ENCODE measurements at places on chromosomes 3 and 15.

- DNase-seq: peak; percentile 85
Observed at GRCh38 chr15:63372018-63372705, 9.5 kb downstream of the CA12 start.

DNA sequence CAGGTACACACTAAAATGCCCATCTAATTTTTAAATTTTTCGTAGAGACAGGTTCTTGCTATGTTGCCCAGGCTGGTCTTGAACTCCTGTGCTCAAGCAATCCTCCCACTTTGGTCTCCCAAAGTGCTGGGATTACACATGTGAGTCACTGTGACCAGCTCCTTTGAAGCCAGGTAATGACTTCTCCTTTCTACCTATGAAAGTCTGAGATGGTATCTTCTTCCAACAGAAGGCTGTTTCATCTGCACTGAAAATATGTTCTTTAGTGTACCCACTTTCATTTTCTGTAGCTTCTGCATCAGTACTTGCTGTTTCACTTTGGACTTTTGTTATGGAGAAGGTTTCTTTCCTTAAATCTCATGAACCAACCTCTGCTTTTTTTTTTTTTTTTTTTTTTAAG, 8.8 kb downstream of the OIP5 start:
- DNase-seq: no peak

DNA sequence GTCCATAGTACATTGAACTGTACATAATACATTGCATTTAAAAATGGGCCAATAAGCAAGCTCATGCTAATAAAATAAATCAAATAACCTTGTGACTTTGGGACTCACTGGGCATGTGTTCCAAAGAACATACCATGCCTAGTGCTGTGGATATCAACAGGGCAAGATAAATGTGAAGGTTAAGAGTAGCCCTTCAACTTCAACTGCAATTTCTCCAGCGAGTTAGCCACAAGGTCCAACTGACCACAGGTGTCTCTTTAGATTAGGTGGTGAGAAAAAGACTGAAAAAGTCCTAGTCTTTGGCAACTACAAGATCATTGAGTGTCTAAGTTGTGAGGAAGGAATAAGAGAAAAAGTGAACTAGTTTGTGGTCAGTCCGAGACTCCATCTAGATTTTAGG, 78.3 kb upstream of the ATP11B start:
- no peak for DNase-seq

DNA sequence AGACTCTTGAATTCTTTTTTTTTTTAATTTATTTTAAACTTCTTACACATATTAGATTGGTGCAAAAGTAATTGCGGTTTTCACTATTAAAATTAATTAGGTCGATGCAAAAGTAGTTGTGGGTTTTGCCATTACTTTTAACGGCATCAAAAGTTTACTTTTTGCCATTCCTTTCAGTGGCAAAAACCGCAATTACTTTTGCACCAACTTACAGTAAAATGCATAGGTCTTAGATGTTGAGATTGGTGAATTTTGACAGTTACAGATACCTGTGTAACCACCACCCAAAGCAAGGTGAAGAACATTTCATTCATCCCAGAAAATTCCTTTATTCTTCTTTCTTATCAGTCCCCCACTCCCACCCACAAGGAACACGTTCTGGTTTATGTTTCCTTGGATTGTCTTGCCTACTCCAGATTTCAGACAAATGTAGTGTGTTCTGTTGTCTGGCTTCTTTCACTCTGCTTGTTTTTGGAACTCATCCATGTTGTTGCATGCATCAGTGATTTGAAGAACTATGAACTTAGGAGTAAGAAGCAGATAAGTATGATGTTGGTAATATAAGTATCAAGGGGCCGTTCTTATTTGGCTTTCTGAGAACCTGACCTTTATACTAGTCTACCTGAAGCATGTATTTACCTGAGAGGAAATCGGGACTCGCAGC, 198.4 kb upstream of the UBE2E1 start:
- DNase-seq: no peak

DNA sequence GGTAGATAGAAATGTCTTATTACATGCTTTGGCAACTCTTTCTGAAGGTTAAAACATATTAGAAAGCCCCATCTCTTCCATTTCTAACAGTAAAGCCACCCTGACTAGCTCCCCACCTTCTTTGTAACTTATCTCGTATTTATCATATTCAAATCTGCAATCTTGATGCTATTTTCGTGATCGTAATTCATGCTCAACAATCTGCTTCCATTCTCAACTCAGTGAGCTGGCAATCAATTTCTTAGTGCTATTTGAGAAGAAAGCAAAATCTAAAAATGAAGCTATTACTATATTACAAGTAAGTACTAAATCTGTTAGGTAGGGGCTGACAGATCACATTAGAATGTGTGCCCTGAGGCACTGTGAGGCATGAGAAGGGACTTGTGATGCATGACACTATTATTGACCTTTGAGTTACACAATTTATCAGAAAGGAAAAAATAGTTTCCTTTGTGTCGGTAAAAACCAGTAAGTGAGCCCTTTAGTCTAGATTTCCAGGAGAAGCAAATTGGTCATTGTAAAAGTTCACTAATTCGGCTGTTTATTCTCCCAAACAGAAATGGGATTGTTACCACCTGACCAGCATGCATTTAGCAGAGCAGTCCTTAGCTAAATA, 379.7 kb upstream of the CNTN6 start:
- DNase-seq: no peak

- no peak for DNase-seq
Observed at GRCh38 chr3:57709031-57709430, 16.2 kb upstream of the DENND6A start.

GRCh38 chr3:101823525-101823924, 25.8 kb upstream of the NFKBIZ start:
- no peak for DNase-seq

GRCh38 chr15:100821327-100821726, 58.3 kb upstream of the ALDH1A3 start:
- no peak for DNase-seq

DNA sequence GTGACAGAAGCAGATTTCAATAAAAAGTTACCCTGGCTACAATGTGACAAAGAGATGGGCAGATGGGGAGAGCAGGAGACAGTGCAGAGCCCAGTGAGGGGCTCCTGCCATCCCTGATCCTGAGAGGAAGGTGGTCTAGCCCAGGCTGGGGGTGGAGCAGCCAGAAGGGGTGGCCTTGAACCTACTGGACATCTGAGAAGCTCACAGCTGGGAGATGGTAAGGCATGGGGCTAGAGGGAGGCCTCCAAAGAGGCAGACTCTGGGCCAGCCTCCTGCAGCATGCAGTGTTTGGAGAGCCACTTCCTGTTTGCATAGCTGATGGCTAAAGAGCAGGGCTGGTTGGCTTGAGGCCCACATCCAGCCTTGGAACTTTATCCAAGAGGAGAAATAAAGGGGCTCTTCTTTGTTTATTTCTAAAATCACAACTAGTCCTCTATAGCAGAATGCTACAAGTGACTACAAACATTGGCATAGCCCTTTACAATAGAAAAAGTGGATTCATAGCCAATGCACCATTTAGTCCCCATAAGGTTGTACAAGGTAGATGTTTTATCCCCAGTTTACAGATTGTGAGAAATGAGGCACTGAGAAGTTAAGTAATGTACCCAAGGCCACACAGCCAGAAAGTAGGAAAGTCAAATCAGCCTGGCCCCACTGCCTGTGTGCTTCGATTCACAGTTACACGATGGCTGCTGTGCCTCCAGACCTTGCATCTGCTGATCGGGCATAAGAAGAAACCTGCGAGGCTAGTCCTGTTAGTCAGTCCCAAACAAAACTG, 4.6 kb downstream of the EFCC1 start:
- no peak for DNase-seq

- no peak for DNase-seq
Observed at GRCh38 chr3:148646126-148646665, 51.5 kb upstream of the AGTR1 start.

DNA sequence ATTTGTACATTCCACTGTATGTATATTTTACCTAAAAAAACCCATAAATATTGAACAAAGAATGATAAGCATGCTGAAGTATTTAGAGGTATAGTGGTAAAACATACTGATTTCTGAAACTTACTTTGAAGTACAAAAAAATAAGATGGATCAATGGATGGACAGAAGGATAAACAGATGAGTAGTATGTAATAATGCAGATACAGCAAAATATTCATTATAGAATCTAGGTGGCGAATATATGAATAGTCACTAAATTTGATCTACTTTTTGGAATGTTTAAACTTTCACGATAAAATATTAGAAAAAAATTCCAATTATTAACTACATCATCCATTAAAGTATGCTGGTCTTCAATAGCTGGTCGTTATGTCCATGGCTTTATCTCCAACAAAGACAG, 51.9 kb upstream of the GNB4 start:
- no peak for DNase-seq

- DNase-seq: no peak
Observed at GRCh38 chr3:47134311-47134710, 29.6 kb downstream of the SETD2 start.

DNA sequence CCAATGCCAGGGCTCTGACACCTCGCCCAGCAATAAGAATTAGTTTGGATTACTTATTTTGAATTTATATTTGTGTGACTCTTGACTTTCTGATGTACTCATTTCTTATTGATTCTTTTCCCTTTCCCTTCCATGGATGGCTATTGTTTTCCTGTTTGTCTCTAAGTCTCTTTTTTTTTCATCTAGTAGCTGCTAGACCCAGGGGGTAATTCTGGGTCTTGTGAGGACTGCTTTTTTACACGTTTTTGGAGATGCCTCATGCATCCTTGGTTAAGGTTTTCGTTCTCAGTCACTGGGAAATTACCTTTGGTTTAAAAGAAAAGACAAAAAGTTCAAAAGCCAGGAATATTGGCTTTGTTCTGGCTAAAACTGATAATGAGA, 70.2 kb upstream of the STRIT1 start:
- DNase-seq: no peak

- peak; percentile 53 for DNase-seq
Observed at GRCh38 chr3:152073267-152073666, 195.5 kb upstream of the MBNL1 start.

GRCh38 chr15:66931768-66932633, 133.4 kb upstream of the SMAD3 start:
- DNase-seq: peak; percentile 73

GRCh38 chr3:45631486-45631885, 36.9 kb downstream of the LIMD1 start:
- DNase-seq: no peak

GRCh38 chr3:16151109-16151508, 23.4 kb upstream of the GALNT15 start:
- peak; percentile 48 for DNase-seq

DNA sequence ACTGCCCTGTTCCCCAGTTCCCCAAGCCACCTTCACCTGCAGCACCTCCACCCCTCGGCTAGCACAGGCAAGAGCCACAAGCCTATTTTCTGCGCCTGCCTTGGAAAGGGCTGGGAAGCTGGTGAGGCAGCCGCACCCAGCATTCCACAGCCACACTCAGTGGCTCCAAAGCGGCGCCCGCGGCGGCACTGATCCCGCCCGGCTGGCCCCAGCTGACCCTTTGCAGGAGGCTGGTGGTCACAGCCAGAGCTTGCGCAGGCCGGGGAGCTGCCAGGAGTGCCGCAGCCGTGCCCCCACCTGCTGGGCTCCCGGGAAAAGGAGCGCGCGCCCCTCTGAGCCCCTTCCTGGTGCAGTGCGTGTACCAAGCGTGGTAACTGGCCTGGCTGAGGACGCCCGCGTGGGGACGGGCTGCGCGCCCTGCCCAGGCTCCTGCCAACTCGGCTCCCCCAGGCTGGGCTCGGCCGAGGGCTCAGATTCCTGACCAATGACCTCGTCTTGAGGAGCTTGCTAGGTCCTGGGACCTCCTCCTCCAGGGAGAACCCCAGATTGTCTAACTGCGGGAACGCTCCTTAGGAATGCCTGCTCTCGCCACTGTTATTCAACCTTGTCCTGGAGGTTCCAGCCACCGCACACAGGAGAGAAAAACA, 13.3 kb downstream of the GRAMD2A start:
- peak; percentile 59 for DNase-seq

DNA sequence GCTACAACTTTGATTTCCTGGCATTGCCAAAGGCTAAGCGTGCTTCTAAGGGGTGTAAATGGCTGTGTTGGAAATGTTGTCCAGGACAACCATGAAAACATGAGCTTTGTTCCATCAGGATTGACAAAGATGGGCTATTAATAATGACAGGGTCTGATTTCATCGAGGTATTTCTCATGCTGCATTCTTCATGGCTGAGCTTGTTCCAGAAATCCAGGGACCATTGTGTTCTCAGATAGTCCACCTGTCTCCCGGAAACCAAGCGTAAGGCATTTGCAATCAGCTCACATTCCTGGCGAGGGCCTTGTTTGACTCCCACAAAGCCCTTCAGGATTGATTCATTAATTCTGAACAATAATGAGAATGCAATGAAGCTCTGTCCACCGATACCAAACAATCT, 111.3 kb downstream of the CD47 start:
- no peak for DNase-seq

DNA sequence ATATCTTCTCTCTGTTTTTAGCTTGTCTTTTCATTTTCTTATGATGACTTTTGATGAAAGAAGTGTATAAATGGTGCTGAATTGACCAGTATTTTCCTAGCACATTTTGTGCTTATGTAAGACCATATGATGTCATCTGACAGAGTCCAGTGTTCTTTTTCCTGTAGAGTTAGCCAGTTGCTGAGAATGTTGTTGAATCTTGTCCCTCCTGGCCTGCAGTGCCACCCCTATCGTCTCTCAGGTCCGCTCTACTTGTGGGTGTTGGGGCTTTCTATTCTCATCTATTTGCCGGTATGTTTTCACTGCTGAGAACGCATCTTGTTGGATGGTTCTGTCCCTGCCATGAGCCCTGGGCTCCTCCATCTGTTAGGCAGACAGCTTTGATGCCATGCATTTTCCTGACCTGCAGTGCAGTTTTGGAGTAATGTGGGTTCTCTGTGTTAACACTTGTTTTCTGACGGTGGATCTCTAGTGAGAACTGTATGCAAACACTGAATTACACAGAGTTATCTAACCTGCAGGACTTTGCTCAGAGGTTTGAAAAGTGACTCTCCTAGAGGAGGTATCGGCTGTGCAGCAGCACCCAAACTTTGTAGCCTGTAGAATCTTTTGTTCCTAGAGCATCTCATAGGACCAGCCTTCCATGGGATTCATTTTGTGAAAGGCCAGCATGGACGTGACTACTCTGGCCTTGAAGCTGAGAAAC, 44.6 kb downstream of the SLC6A20 start:
- DNase-seq: no peak

GRCh38 chr3:174051191-174051590, 653.6 kb downstream of the NLGN1 start:
- DNase-seq: no peak

GRCh38 chr15:69000725-69001503, 13.6 kb upstream of the NOX5 start:
- no peak for DNase-seq

- DNase-seq: no peak
Observed at GRCh38 chr15:96457841-96458240, 127.3 kb downstream of the NR2F2 start.

GRCh38 chr3:189123595-189124387, 48.0 kb upstream of the TPRG1 start:
- DNase-seq: no peak

DNA sequence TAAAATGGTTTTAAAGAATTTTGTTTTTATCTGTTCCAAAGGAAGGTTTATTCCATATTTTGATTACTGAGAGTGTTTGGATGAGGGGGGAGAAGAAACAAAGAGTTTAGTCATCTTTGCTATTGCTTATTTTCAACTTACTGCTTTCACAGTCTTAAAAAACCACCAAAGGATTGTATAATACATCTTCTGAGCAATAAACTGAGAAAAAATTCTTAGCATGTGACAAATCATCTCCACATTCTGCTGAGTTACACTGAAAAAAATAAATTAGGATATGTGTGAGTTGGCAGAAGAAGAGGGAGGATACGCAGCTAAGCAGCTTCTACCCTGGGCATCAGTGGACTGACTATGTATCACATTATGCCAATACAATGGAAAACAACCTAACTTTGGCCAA, 23.2 kb upstream of the ACTC1 start:
- no peak for DNase-seq

GRCh38 chr15:31300208-31300661, 26.4 kb upstream of the KLF13 start:
- DNase-seq: no peak
